ENCODE measurements at places on chromosomes 2 and 18.

DNA sequence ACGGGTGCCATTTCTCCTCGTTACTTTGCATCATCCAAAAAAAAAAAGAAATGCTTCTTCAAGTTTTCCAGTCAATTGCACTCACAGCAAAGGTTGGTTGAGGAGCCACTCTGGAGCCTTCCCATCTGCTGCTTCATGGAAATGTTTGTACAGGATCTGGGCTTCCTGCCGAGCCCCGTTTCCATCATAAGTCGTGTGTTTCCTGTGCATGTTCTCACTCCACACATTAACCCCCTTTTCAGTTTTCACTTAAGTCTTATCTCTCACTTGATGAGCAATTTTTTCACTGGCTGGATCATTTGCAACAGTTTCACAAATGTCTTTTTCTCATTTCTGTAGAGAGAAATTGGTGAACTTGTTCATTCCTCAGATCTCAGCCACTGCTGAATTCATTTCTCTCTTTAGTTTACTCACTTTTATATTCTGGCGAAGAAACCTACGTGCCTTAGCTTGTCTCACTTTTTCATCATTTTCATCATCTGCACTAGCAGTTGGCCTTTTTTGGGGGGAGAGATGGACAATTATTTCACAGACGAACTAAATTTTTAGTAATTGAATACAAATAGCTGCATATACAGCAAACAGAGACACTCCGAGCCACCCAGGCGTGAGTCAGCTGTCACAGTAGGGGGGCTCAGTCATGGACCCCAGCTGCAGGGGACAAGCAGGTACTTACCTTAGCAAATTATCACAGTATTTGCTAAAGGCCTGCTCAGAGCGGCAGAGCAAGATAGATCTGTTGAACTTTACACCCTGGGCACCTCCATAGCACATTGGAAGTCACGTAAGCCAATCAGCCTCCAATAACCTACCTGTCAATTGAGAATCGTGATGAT lies 750.8 kb upstream of the ID2 start:
- no peak for DNase-seq

DNA sequence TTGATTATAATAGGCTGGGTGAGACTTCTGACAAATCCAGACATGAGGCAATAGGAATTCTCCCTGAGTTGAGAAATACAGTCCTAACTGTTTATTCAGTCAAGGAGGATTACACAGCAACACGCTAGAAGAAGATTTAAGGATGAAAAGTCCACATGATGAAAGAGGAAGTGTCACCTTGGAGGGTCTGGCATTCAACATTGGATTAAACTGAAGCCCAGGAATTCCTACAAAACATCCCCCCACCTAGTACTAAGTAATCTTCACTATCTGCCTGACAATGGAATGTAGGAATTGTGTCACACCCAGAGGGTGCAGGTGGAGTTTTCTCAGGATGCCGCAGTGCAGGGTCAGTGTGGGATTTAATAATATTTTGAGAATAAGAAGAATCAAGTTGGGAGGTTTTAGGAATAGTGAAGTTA lies 142.4 kb downstream of the SOCS6 start:
- DNase-seq = no peak

GRCh38 chr2:131417886-131418285 lies 53.9 kb upstream of the RAB6D start:
- DNase-seq = no peak

GRCh38 chr2:44705876-44706480 lies 235.5 kb upstream of the SIX3 start:
- DNase-seq = no peak

DNA sequence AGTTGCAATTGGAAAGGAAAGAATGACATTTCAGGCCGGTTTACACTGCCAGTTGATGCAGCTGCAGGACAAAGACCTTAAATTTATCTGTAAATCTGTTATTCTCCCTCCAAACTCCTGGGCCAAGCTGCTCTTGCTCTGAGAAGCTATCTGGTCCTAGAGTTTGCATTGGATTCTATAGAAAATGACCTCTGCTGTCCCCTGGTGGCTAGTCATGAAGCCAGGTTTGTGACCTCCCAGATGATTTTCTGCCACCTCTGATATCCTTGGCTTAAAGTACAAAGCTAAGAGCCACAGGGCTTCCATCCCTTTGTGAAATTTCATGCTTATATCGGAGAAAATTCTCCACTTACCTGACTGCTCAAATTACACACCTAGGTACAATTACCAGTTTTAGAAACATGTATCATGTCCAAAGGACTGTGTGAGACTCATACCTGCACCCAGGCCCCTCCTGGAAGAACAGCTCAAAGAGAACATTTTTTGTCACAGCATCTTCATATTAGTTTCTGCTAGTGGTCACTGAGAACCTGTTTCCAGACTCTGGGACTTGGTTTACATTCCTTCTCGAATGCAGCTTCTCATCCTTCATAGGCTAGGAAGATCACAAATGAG lies 28.9 kb upstream of the IER3IP1 start:
- DNase-seq = peak; percentile 14

DNA sequence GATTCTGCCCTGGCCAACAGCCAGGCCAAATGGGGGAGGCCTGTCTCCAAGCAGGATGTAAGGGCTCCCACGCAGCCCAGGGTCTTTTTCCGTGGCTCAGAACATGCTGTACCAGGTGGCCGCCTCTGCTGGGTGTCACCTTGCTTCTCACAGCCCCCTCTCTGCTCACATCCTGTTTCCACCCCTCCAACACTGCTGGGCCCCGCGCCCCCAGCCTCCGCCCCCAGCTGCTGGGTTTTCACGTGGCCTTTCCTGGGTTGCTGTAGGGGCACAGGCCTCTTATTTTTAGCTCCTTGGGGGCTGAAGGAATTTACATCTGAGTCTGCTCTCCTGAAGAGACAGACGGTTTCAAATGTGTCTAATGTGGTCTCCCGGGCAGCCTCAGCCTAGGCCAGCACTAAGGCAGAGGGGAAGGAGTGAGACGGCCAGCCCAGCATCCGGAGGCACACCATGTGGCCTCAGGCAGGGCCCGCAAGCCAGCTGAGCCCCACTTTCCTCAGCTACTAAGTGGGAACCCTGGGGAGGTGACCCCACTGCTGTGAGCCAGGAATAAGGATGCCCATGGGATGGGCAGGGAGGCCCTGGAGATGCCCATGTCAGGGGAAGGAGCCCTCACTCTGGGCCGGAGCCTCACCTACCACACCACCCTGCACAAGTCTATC lies 18.7 kb upstream of the DUSP2 start:
- DNase-seq = no peak

- no peak for DNase-seq
These were observed 91.8 kb downstream of the ACVR1 start for GRCh38 chr2:157784169-157784822.

DNA sequence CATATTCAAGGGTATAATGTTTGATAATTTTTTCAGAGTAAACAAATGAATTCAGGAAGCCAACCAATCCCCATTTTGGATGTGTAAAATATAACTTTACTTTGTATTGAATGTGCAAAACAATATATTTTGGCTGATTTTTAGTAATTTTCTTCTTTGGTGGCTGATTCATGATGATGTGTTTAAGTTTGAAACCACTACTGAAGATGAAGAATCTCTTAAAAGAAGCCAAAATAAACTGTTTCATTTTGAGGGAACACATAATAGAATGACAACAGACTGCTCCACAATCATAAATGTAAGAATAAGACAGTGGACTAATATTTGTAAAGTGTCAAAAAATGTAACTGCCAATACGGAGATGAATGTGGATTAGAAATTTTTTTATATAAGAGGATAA lies 52.5 kb upstream of the TRIM43 start:
- no peak for DNase-seq

Data from CD14-positive monocyte (primary cell).